ENCODE measurements at places on chromosomes 2 and 18. TPM values are rescaled to one million over a fixed set of nuclear protein-coding genes. Genes with fewer than 3 reads are reported as not detected.

DNA sequence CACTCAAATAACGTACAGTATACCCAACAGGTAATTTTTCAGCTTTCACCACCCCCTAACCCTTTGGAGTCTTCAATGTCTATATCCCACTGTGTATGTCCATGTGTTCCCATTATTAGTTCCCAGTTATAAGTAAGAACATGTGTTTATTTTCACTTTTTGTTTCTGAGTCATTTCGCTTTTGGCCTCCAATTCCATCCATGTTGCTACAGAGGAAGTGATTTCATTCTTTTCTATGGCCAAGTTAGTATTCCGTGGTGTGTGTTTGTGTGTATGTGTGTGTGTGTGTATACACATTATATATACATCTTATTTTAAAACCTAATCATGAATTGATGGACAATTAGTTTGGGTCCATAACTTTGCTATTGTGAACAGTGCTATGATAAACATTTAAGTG, 464.4 kb downstream of the CMPK2 start:
- no peak for DNase-seq

DNA sequence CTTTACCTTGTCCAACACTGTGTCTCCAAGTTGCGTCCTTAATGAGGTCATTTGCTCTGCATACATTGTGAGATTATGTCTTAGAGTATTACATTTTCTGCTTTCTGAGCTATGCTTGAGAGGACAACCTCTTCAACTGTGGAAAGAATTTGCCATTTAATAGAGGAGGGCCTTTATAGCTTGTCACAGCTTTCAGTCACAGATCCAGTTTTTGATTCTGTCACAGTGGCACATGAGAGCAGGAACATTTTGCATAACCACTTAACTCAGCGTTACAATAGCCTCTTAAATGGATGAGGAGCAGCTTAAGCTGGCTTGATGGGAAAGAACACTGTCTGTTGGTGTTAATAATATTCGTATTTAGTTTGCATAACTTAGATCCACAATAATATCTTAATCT, 63.0 kb downstream of the RHBDD1 start:
- no peak for DNase-seq

- DNase-seq: no peak
Measured at GRCh38 chr18:33641141-33641540, 63.1 kb downstream of the ASXL3 start.

DNA sequence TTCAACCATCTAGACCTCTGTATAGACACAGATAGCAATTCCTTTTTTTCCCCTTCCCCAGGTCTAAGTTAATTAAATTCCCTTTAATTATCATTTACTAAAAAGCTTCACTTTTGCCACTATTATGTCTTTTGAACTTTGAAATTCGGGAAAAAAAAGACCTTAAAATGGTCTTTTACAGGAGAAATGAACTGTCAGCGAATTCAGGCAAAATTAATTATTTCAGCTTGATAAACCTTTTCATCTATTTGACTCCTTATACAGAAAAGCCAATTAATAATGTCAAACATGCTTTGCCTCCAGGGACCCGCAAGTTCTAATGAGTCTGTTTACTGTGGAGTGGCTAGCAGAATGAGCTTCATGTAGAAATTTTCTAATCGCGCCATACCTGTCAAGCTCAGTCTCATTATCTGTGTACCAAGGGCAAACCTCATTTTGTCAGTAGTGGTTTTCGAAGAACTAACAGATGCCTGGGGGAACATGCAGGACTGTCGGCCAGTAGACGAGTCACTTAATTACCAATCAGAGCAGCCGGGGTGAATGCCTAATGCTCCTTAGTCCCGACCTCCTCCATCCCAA, 287.7 kb downstream of the INSIG2 start:
- no peak for DNase-seq

GRCh38 chr2:184154438-184154837, 443.9 kb upstream of the ZNF804A start:
- no peak for DNase-seq

- no peak for DNase-seq
Measured at GRCh38 chr18:63237881-63238692, 81.5 kb downstream of the BCL2 start.

GRCh38 chr2:54912893-54913292, 137.4 kb downstream of the RTN4 start:
- no peak for DNase-seq

- DNase-seq: no peak
Measured at GRCh38 chr2:82215212-82215611, 1910.7 kb upstream of the LRRTM1 start.

DNA sequence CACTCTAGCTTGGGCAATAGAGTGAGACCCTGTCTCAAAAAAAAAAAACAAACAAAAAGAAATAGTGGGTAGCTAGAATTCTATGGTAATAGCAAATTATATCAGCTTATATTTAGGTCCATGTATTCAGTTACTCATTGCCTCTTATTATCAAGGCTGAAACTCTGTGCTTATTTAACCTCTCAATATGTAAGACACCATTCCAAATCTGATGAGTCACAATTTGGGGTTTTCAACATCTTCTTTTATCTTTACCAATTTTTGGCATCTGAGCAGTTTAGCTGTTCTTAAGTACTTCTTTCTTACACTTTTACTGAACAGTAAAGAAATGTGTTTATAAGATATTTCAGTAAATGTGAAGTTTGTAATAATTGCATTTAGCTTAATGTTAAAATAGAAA, 69.3 kb downstream of the TTC27 start:
- no peak for DNase-seq

- DNase-seq: no peak
Measured at GRCh38 chr2:144524118-144525009, 4.4 kb upstream of the ZEB2 start.

GRCh38 chr2:64133828-64134227, 10.4 kb downstream of the PELI1 start:
- no peak for DNase-seq

- no peak for DNase-seq
Measured at GRCh38 chr18:63970809-63971205, 926 bp downstream of the SERPINB8 start.

GRCh38 chr2:51734115-51734514, 702.2 kb upstream of the NRXN1 start:
- no peak for DNase-seq

GRCh38 chr18:55110436-55110835, 151.2 kb upstream of the CCDC68 start:
- DNase-seq: no peak

DNA sequence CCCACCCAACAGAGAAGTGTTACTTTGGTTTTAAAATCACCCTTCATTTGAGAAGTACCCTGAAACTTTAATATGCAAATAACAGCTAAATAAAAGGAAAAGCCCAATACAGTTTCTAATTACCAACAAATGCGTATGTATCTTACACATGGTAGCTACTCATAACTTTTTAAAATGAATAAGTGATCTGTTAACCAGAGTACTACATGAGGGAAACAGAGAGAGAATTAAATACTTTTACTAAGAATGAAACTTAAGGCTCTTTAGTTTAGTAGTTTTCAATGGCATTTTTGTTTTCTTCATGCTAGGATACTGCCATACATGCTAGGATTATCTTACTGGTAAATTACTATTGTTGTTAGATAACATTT, 39.1 kb upstream of the NABP1 start:
- no peak for DNase-seq

GRCh38 chr2:241804326-241805229, 4.4 kb upstream of the NEU4 start:
- DNase-seq: no peak

- DNase-seq: no peak
Measured at GRCh38 chr2:54099829-54100585, 15.4 kb upstream of the ACYP2 start.

DNA sequence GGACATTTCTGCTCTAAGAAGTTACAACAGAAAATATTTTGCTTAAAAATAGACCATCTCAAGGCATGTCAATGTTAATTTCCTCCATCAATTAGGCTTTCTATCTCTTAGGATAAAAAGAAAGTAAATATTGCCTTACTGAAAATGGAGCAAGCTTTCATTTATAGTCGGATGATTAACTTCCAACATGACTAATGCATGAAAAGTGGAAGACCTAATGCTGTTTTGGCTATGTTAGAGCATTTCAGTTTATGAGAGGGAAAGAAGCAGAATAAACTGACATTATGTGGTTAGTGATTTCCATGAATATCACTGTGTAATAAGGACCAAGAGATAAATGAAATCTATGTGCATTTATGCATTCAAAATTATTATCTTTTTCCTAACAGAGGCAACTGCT, 475.2 kb upstream of the UBE2E3 start:
- DNase-seq: no peak

DNA sequence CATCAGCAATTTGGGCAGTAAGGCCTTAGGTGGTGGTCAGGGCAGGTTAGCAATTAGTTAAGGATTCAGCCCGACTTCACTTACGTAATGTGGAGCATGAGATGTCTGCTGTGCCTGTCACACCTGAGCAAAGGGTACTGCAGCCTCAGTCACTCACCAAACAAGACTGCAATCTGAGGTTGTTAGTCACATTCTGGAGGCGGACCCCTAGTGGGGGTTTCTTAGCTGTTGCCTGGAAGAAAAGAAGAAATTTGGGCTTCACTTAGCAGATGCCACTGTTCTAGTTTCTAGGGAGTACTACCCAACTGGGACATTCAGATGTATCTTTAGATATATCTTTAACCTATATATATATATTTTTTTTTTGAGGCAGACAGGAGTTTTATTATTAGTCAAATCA, 529.9 kb downstream of the SLC4A3 start:
- no peak for DNase-seq

DNA sequence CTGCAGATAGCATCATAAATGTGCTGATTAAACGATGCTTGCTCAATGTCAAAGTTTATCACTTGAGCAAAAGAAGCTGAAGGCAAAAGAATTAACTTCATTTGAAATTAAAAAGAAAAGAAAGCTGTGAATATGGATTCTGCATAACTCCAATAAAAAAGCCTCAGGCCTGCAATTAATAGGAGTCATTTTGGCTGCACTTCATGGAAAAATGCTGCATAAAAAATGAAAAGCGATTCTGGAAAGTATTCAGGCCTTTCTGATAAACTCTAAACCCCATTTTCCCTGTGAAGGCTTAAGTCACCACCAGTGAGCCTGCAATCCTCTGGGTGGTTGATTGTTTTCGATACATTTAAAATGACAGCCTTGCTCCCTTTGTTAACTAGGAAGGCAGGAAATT, 1793.4 kb downstream of the SUCLG1 start:
- no peak for DNase-seq

DNA sequence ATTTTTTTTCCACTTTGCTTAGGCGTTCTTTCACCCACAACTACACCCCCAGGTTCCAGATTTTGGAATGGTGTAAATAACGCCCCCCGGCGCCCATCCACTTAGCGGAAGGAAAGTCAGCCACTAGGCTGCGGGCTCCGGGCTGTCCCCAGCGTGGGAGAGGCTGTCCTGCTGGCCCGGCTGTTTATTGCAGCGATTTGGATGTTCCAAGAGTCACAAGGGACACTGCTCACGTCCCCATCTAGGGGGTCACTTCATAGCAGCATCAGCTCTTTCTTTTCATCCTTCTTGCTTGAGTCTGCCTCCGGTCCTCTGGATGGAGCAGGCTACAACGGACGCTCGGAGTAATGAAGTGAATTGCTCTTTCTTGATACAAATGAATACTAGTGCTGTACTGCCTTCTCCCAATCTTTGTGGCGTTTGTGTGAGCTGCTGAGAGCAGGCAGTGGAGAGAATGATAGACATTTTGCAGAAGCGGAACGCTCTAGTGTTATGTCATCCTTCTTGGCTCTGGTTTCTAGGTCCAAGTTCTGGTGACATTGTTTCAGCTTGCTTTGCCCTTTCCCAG, 50.7 kb upstream of the PAIP2B start:
- DNase-seq: no peak

DNA sequence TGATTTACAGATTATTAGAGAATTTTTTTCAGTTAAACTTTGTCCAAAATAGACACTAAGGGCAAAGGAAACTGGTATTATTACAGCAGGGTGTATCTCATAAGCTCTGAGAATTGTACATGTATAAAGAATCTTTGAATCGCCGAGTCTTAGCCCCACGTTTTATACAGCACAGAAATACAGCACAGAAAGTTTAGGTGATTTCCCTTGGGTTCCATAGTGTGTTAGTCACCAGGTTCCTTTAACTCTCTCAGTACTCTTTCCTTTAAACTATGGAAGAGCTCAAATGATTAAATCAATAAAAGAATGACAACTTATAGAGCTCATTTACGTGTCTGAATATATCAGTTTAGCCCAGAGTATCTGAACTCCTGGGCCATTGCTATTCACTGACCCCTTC, 256.8 kb downstream of the NEDD4L start:
- DNase-seq: no peak

DNA sequence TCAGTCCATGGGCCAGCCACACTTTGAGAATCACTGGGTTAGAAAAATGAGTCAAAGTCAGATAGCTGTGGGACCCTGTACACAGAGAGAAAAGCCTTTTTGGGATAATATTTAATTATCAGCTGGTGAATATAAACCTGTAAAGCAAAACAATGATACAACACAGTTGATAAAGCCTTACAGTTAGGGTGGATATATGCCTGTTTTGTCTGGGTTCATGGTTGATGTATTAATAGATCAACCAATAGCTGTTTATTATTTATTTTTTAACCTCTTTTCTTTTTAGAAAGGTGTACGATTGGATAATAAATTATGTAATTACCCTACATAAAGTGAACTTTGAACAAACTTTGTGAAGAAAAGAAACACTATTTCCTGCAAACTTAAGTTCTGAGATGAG, 145.6 kb downstream of the TDRD15 start:
- DNase-seq: no peak

CCDC85A gene
- total RNA-seq: 7.8 TPM

TEX44 gene
- total RNA-seq: not detected

ZAP70 gene
- 4.9 TPM for total RNA-seq

POTEI gene
- not detected for total RNA-seq

LYG2 gene
- not detected for total RNA-seq

RAD51AP2 gene
- total RNA-seq: not detected

FAM110C gene
- 0.63 TPM for total RNA-seq

IL1R2 gene
- total RNA-seq: 33.6 TPM

UGT1A10 gene
- total RNA-seq: not detected

MFF gene
- total RNA-seq: 67.1 TPM

PLEKHH2 gene
- total RNA-seq: 30.3 TPM

SKA1 gene
- 1.2 TPM for total RNA-seq

EMX1 gene
- total RNA-seq: 4.0 TPM

MLPH gene
- 6.8 TPM for total RNA-seq

CNDP1 gene
- total RNA-seq: not detected

TCF23 gene
- 0.12 TPM for total RNA-seq

CYTIP gene
- 26.1 TPM for total RNA-seq

CROCC2 gene
- total RNA-seq: 0.06 TPM

NDC80 gene
- 0.19 TPM for total RNA-seq

GAD1 gene
- not detected for total RNA-seq

FMNL2 gene
- 47.5 TPM for total RNA-seq

KCNJ3 gene
- total RNA-seq: not detected

Measured in omental fat pad (tissue), 4 donors.